ENCODE measurements at places on chromosomes 12 and 14. TPM values are rescaled to one million over a fixed set of nuclear protein-coding genes. Genes with fewer than 3 reads are reported as not detected.

DNA sequence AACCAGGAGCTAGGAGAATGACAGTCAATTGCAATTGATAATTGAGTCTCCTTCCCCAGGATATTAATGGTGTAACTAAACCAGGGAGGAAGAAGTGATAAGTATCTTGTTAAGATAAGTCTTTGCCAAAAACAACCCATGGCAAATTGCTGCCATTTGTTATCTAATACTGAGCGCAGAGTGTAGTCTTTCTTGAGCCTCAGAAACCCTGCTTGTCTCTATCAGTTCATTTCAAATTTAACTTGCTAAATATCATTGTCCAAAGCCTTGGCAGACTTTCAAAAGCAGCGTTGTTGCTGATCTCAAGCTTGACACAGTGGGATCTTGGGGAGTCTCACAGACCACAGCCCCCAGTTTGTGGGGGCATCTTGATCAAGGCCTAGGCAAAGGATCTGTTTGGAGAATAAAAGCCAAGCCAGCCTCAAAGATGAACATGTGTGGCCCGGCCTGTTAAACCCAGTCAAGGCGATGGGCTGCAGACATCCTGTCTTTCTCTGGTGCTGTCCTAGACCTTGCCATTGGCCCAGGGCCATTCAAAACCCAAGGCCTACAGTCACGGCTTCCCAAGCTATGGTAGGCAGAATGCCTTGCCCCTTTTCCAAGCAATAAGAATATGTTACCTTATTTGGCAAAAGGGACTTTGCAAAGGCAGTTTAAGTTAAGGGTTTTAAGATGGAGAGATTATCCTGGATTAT lies 164.2 kb downstream of the CHST11 start:
- peak; percentile 41 for DNase-seq

GRCh38 chr14:75961662-75962061 lies 20.1 kb downstream of the TGFB3 start:
- DNase-seq, result no peak

- no peak for DNase-seq
Measured at GRCh38 chr12:67592228-67593011, 56.1 kb upstream of the DYRK2 start.

ORAI1 gene
- total RNA-seq, result 46.8 TPM

HVCN1 gene
- total RNA-seq, result 39.7 TPM

Data from testis (tissue), 5 donors.